ENCODE measurements at places on chromosomes 12 and 14.

GRCh38 chr12:112439769-112440168, 21.0 kb downstream of the PTPN11 start:
- DNase-seq, result no peak

- DNase-seq, result no peak
These were observed 693 bp downstream of the CBX5 start for GRCh38 chr12:54279227-54279631.

GRCh38 chr12:89559753-89560152, 33.9 kb upstream of the POC1B start:
- DNase-seq, result no peak

DNA sequence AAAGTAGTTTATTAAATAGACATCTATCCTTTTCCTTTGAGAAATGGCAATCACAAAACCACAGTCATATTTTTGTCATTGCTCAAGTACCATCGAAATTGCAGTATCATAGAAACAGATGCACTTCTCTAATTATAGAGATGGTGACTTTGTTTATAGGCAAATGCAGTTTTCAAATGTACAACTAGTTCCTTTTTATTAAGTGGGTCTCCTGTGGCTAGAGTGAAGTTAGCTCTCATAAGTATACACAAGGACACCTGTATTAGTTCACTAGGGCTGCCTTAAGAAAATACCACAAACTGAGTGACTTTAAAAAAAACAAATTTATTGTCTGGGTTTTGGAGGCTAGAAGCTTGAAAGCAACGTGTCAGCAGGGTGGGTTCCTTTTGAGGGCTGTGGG, 62.8 kb downstream of the OTOGL start:
- no peak for DNase-seq

GRCh38 chr14:82366803-82367202, 833.1 kb upstream of the SEL1L start:
- DNase-seq, result no peak

- DNase-seq, result no peak
These were observed 195.4 kb upstream of the ARHGAP5 start for GRCh38 chr14:31881531-31882310.

GRCh38 chr14:50772412-50772811, 58.5 kb downstream of the NIN start:
- no peak for DNase-seq
